ENCODE measurements at places on chromosomes 5 and 9.

DNA sequence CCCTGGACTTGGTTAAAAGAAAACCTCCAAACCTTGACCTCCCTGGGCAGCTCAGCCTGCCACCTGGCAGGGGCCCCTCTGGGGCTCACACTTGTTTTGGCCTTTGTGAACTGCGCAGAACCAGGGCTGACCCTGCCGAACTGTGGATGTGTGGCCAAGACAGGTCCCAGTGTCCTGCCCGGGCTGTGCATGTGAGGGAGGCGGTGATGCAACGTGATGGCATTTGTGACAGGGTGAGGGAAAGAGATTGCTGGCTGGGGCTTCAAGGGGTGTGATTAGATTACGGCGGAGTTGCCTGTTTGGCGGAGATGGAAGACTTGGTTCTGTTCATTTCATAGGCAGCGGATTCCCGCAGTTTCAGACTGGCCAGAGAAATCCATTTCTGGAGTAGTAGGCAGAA is 30.4 kb upstream of the NKX2-5 start:
- DNase-seq: no peak

DNA sequence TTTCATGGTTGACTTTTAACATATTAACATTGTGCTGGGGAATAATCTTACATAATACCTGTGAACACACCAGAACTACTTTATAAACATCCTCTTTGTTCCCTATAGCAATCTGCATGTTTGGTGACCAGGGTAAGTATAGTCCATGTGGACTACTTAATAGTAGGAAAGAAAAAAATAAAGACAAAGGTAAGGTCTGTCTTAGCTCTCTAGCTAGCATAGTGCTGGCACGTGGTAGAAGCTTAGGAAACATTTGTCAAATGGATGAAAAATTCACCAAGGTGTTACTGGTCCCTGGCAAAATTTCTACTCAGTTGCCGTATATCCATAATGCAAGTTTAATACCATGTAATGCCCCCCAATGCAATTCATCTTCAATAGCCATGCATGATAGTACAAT is 78.6 kb upstream of the ABCA1 start:
- DNase-seq: no peak

GRCh38 chr5:17400724-17401469 is 97.1 kb upstream of the TAF11L2 start:
- DNase-seq: no peak

DNA sequence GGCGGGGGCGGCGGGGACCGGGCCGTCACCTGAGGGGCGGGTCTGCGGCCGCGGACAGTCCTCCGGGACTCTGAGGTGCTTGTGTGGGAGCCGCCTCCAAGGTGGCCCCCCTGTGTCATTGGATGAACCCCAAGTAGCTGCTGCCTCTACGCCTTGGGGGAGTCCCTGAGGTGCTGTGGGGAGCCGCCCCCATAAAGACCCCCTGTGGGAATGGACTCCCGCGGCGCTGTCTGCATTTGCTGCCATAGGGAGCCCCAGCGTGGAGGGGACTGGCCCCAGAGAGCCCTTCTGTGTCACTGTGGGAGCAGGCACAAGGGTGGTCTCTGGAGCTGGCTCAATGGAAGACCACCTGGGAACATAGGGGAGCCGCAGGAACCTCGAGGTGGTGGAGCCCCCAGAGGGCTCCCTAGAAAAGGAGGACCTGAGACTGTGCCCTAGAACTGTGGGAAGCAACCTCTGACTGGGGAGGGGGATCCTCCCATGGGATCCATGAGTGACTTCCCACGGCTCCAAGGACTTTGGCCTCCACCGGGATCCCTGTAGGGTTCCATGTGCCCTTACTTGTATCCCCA is 412 bp downstream of the PHF24 start:
- no peak for DNase-seq

DNA sequence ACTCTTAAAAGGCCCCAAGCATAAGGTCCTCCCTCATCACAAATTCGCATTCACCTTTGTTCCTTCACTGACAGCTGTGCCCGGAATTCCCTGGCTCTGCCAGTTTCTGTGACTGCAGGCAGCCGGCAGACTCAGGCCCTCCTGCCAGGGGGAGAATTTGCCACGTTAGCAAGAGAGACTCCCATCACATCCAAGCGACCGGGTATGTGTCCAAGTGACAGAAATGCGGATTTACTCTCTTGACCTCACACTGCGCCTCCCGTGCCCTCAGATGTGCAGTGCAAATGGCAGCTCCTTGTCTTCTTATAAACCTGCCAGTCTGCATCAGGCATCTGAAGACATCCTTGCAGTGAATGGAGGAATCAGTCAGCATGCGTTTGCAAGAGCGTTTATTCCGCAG is 187.1 kb upstream of the WWC1 start:
- no peak for DNase-seq

DNA sequence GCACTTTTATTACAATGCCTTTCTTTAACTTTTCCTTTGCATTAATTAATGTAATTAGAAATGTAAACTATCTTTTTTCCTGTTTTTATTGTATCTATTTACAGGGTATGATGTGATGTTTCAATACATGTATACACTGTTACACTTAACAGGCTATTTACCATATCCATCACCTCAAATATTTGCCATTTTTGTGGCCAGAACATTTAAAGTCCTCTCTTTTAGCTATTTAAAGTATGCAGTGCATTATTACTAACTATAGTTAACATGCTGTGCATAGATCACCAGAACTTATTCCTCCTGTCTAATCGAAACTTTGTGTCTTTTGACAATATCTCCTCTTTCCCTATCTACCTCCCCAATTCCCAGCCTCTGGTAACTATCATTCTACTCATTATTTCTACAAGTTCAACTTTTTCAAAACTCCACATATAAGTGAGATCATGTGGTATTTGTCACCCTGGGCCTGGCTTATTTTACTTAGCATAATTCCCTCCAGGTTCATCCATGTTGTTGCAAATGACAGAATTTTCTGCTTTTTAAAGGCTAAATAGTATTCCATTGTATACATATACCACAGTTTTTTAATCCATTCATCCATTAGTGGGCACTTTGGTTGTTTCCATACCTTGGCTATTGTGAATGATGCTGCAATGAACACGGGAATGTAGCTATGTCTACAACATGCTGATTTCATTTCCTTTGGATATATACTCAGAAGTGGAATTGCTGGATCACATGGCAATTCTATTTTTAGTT is 32.8 kb downstream of the OR2K2 start:
- no peak for DNase-seq

GRCh38 chr5:157459715-157460599 is at the start of gene NIPAL4:
Gene NIPAL4, plus strand, starts transcription at chr5:157460213. Its CDS starts 108 bp downstream, at chr5:157460321.
- DNase-seq: no peak

DNA sequence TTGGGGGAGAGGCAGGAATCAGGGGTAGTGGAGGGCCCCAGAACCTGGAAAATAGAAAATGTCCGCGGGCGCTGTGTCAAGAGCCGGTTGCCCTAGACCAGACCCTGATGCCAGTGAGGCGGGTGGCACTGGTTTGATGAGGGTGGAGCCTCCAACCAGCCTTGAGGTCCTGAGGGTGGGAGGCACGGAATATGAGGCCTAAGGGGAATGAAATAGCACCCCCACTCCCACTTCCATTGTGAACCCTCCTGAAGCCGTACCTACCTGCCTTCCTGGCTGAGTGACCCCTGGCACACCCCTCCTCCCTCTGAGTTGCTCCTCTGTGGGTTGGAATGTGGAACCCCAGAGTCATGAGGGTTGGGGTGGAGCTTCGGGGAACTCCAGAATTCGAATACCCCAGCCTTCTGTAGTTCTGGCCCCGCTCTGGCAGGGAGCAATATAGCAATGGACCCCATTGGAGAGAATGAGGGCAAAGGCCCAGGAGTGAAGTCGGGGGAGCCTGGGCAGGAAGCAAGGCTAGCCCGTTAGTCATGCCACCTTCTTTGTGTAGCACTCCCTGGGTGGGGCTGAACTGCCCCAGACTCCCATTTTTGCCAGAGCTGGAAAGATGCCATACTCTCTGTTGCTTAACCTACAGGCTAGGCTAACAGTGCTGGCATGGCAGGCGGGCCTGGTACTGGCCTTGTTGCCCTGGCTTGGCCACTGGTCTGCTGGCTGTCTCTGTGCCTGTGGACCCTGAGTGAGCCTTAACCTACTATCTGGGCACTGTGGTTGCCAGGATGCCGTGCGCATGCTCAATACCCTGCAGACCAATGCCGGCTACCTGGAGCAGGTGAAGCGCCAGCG is 1.0 kb downstream of the FPGS start:
- DNase-seq: no peak

GRCh38 chr5:1391691-1392090 is 46.8 kb upstream of the CLPTM1L start:
- no peak for DNase-seq

- DNase-seq: no peak
These were observed 17.5 kb downstream of the TLE1 start for GRCh38 chr9:81671880-81672280.

GRCh38 chr5:16903480-16904300 is 32.4 kb downstream of the MYO10 start:
- DNase-seq: no peak

DNA sequence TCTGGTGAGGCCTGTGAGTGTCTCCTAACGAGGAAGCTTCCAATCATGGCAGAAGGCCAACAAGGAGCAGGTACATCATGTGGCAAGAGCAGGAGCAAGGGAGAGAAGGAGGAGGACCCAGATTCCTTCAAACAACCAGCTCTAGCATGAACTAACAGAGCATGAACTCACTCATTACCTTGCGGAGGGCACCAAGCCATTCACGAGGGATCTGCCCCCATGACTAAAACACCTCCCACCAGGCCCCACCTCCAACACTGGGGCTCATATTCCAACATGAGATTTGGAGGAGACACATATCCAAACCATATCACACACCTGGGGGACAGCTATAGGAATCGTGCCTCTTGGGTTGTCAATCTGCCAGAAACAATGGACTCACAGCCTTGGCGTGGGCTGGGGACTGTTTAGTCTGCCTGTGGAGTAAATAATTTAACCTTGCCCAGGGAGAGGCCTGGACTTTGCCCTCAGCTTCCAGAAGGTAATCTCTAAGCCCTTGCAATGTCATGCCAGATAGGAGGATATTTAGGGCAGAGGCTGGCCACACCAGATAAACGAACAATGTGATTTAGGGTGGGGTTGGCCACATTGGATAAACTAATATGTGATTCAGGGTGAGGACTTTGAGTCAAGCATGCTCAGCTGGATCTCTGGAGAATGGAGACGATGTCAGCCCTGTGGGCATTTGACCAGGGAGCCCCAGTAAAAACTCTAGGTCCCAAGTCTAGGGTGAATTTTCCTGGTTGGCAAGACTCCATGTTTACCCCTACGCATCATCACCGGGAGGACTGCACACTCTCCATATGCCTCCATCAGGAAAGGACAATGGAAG is 13.6 kb upstream of the VDAC1 start:
- DNase-seq: no peak

DNA sequence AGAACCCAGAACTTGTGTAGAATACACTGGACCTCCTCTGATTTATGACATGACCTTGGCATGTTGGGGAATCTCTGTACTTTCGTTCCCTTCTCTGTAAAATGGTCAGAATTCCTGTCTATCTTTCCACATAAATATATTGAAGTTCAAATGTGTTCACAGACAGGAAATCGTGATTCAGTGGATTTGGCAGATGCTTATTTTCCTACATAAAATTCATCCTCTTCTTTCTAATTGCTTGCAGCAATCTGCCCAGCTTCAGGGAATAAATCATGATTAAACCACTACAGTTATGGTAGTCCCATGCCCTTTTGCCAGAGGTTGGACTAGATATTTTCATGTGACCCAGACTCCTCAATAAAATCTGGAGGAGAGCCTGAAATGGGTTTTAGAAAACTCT is 52.1 kb upstream of the ARL15 start:
- no peak for DNase-seq

DNA sequence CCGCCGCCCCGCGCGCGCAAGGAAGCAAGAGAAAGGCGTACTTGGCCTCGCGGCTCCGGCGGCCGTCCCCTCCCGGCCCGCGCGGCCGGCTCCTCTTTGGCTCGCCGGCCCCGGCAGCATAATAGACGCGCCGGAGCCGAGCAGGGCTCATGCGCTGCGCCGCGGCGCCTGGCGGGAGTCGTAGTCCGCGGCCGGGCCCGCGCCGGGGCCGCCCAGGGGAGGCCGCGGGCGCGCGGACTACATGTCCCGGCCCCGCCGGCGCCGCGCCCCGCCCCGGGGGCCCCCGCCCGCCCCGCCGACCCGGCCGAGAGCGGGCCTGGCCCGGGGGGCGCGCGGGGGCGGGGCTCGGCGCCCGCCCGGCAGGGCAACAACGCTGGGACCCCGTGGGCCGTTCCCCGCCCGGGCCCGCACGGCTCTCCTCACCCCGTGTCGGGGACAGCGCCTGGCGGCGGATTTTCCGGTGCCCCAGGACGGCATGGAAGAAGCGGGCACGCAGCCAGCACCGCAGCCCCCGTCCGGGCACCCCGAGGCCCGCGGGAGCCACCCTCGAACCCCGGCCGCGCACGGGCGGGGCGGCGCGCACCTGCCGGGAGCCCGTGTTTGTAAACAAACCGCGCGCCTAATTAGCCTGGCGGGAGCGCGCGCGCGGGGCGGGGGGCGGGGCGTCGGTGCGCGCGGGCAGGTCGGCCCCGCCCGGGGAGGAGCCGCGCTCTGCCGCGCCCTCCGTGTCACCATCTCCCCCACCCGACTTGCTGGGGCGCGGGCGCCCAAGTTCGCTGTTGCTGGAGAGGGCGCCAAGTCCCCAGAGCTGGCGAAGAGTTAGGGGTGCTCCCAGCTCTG is at the start of gene BRD3:
BRD3 (minus strand) TSS at position 123 of the 840 bp plus-strand sequence. CDS start 14,549 bp downstream, outside the sequence.
- peak; percentile 62 for DNase-seq

- no peak for DNase-seq
These were observed 39.4 kb downstream of the SIL1 start for GRCh38 chr5:139158791-139159190.

- DNase-seq: no peak
These were observed 50.7 kb upstream of the FST start for GRCh38 chr5:53429706-53430105.

DNA sequence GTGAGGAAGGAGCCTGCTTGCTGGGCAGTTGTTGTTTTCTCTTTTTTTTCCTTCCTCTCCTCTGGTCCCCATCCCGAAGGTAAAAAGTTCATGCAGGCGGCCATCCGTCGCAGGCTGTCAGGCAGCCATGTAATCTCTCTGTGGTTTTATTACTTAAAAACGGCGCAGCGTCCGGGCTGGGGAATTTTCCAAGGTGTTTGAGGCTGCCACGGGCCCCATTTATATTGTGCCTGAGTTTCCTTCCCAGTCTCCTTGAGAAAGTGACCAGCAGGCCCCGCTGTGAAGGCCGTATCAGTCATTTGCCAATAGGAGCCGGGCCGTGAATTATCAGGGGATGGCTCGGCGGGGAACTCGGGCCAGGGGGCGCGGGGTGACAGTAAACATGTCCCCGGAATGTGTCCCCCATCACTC is 289.7 kb downstream of the PBX3 start:
- no peak for DNase-seq

DNA sequence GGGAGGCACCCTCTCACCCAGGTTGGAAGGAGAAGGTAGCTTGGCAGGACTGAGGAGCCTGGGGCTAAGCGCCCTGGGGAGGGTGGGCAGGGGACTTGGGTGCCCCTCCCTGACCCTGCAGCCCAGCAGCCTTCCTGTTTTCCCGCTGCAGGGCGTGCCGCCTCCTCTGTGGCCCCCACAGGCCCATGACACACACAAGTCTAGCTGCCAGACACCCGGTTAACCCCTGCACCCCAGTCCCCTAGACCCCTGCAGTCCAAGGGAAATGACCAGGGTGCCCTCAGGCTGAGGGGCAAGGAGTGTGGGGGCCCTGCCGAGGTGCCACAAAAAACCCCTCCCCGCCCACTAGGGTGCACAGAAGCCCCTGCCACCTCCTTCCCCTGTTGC is 33.0 kb downstream of the GOLGA2 start:
- DNase-seq: no peak
